ENCODE measurements at places on chromosomes 12 and 14.
A peak's percentile ranks its signal among the peaks of the same experiment; 100 is the strongest.

GRCh38 chr14:60616461-60616959, 32.8 kb downstream of the SIX1 start:
- no peak for DNase-seq

DNA sequence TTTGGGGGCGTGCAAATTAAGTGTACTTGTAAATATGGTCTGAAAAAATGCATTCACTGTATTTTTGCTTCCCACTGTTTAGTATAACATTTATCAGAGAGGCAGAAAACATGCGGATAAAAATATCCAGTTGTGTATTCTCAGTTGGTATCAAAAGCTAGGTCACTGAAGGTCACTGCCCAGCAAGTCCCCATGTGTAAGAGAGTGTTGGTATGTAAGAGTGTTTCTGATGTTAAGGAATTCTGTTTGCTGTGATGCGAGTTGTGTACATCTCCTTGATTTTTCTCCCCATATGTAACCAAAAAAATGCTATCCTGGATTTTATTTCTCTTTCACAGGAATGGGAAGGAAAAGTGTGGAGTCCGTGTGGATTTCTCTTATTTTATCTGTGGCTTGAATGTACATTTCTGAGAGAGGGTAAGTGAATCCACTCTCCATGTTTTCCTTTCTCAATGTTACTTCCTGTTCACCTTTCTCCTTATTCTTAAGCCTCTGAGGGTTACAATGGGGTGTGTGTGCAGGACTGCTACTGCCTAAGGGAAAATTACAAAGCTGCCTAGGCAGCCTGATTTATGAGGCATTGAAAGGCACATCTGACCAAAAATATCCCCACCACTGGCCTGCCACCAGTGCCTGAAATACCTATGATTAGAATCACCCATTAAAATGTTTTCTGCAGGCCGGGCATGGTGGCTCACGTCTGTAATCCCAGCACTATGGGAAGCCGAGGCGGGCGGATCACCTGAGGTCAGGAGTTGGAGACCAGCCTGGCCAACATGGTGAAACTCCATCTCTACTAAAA, 97.9 kb upstream of the USP44 start:
- peak; percentile 62 for DNase-seq

DNA sequence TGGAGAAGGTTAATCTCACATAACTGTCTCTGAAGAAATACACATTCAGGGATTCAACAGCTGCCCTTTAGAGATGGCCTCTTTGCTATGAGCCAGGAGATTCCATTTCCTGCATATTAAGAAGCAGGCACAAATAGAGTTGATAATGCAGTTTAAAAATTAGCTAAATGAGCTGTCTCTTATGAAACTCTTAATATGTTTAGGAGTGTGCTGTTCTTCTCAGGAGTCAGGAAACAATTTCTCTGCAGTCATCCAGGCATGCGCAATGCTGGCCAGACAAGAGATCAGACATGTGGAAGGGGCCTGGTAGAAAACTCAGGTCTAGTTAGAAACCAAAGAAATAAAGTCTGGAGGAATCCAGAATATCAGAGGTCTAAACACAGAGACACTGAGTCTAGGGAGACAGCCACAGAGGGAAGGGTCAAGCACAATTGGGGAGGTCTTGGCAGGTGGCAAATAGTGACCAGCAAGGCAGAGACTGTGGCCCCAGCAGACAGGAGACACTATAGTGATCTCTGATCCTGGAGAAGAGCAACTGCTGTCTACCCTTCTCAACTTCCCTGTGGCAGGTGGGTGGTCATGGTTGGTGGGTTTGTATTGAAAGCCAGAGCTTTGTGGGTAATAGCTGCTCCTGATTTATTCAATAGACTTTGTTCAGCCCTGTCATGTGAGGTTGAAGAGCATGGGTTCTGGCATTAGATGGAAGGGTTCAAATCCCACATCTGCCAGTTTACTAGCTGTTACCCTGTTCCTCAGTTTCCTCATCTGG, 185.8 kb upstream of the RMST start:
- DNase-seq: no peak

GRCh38 chr12:29187756-29188155, 38.7 kb downstream of the FAR2 start:
- no peak for DNase-seq

DNA sequence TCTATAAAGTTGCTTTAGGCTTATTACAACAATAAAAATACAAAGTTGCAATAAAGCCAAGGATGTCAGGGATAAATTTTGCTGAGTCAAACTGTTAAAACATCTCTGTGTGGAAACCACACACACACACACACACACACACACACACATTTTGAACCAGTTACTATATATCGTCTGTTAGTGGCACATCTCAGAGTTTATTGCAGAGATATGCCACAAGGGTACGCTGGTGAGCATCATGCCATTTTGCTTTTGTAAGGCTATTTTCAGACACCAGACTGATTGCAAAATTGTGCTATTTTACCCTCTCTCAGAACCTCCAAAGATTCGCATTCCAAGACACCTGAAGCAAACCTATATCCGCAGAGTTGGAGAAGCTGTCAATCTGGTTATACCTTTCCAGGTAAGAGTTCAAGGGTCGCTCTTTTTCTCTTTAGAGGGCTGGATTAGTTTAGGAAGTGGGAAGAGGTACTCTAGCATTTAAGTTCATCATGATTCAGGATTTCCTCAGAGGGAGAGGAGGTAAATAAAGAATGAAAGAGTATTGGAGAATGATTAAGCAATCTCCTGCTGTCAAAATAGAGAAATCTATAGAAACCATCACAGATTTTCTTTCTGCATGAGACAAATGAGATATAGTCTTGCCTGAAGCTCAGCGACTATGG, 27.3 kb upstream of the CHPT1 start:
- DNase-seq: peak; percentile 58

DNA sequence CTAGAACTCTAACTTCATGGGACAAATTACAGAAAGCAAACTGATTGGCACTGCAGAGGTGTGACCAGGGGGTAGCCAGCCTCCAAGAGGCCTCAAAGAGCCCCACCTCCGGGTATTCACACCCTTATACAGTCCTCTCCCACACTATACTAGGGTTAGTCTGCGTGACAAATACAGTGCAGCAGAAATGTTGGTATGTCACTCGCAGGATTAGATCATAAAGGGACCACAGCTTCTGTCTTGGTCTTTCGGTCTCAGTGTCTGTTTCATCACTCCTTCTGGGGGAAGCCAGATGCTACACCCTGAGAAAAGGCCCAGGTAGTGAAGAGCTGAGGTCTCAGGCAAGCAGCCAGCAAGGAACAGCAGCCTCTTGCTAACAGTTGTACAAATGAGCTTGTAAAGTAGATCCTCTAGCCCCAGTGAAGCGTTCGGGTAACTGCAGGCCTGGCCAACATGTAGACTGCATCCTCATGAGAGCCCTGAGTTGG, 68.9 kb upstream of the SAV1 start:
- no peak for DNase-seq

GRCh38 chr14:105065280-105066228, at the start of gene GPR132:
TSS of gene GPR132 (minus strand) at chr14:105065430. CDS start at chr14:105055420, 10,010 bp downstream.
- DNase-seq: no peak

GRCh38 chr12:39723831-39724230, 104.2 kb upstream of the ABCD2 start:
- DNase-seq: no peak

DNA sequence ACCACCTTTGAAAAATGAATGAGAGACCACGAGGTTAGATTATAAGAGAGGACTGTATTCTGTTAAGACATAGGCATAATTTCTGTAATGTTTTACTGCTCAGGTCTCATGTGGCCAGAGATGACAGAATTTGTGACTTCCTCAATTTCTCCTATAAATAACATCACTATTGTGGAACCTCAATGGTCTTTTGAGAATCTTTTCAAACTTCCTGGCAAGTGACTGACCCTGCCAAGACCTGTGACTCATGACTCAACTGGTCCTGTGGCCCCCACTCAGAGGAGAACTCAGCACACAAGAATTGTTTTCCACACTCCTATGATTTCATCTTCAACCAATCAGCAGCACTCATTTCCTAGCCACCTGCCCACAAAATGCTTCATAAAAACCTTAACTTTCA, 508.2 kb upstream of the ATP2B1 start:
- no peak for DNase-seq

- no peak for DNase-seq
These were observed 113.0 kb downstream of the GLT1D1 start for GRCh38 chr12:128966203-128966810.

DNA sequence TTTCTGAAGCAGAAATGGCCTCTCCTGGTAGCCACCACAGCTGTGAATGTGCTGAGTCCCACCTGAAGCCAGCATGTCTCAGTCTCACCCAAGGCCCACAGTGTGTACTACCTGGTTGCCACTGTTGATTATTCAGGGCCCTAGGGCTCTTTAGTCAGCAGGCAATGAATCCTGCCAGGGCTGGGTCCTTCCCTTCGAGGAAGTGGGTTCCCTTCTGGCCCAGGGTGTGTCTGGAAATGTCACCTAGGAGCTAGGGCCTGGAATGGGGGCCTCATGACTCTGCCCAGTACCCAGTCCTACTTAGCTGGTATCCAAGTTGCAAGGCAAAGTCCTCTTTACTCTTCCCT, 207.4 kb downstream of the SYNE2 start:
- DNase-seq: no peak

GRCh38 chr12:130948136-130948535, 5.6 kb upstream of the ADGRD1 start:
- no peak for DNase-seq

DNA sequence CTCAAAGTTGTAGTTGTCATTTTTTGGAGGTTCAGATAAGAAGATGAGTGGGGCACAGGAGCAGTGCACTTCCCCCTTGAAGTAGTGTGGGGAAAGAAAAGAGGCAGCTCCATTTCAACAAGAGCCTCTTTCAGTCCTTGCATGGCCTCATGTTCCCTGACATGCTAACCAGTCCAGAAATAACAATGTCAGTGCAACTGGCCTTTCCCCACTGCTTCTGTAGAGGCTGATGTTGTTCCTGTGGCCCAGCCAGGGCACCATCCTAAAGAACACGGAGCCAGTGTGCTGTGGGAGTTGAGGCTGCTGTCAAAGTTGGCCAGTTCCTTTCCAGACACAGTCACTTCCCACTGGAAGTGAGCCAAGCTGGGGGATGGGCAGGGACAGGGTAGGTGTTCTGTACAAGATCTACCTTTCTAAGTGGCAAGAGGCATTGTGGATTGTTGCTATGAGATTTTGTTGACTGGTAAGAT, 77.7 kb upstream of the SLC38A2 start:
- no peak for DNase-seq

DNA sequence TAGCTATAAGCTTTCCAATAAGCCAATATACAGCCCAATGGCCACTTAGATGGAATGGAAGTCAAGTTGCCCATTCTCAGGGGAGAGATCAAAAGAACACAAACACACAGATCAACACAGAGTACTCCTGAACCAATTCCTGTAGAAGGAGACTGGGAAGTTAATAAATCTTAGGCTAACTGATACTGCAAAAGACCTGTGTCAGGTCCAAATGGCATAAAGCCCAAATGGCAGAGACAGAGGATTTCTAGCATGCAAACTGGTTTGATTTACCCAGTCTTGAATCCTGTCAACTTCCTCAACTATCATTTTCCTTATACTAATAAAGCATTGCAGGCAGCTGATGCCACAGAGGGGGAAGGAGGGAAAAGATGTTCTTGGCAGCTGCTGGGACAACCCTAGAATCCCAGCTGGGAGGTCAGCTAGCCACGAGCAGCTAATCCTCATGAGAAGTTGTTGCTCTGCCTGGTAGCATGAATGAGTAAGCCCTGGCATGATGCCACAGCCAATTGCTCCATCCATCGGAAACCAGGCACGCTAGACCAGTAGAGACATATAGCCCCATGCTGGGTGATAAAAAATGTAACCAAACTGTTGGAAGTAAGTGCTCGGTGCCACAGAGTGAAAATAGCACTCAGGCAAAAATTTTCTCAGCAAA, 26.2 kb downstream of the ANG start:
- DNase-seq: peak; percentile 34

DNA sequence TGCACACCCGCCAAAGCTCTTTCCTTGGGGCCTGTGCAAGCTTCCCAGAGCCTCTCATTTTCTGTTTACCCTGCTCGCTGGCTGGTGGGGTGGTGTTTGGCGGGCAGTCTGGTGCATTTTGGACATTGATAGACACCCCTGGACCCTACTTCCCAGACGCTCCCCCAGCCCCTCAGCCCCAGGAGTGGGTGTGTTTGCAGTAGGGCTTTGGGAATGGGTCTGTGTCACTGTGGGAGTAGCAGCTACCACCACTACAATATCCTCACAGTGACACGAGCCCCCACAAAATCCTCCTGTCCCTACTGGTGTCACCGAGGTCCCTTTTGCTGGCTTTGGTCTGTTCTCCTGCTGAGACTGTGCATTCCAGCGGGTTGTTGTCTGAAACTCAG, 371.3 kb downstream of the TMEM121 start:
- no peak for DNase-seq

DNA sequence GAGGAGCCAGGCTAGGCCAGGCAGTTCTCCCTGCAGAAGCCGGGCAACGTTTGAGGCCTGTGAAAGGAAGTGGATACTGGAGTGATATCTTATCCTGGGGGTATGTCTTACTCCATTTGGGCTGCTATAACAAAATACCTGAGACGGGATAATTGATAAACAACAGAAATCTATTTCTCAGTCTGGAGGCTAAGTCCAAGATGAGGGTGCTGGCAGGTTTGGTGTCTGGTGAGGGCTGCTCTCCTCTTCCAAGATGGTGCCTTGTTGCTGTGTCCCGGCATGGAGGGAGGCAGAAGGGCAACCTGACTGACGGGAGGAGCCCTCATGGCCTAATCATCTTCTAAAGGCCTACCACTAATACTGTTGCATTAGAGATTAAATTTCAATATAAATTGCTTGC, 15.7 kb upstream of the GALNT6 start:
- DNase-seq: no peak

- no peak for DNase-seq
These were observed 25.2 kb downstream of the SLC25A47 start for GRCh38 chr14:100348253-100348729.

GRCh38 chr12:89288959-89289358, 63.3 kb downstream of the DUSP6 start:
- no peak for DNase-seq

DNA sequence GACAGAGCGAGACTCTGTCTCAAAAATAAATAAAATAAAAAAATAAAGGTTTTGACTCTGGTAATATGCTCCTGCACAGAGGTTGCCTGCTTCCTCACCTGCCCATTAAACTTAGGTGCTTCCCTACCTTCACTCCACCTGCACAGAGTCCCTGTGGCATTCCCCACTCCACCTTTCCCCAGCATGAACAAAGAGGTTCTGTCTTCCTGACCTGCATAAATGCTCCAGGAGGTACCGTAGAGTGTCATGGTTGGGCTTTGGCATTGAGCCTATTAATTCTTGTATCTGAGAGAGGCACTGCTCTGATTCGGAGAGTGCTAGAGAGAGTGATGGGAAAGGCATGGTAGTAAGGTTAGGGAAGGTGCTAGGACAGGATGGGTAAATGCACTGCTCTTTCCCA, 6.3 kb downstream of the ARHGAP9 start:
- no peak for DNase-seq

DNA sequence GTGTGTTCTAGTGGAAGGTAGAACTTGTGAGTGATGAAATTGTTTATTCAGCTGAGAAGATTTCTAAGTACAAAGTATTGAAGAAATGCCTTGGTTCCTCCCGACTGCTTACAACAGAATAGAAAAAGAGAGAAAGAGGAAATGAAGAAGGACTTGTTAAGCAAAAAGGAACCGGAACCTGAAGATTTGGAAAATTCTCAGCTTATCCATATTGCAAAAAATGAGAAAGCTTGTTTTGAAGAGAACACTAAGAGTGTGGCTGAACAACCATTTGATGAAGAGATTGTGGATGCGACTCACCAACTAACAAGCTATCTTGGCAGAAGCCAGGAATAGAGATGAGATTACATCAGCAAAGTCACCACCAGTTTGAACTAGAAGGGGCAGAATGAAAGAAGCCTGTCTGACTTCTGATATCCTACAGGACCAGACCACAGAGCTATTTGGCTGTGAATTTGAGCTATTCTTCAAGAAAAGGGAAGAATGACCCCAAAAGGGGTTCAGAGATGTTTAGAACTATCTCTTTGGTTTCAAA, 15.1 kb downstream of the NDUFA9 start:
- DNase-seq: peak; percentile 92

Data from IMR-90 (cell line).